ENCODE measurements at places on chromosomes 7 and 10. TPM values are rescaled to one million over a fixed set of nuclear protein-coding genes. Genes with fewer than 3 reads are reported as not detected.

The GRM3 gene
- total RNA-seq, result not detected

The PLXNA4 gene
- total RNA-seq, result 0.34 TPM

The TEX36 gene
- total RNA-seq, result not detected

GRCh38 chr7:6172910-6173295 lies 99.5 kb downstream of the CYTH3 start:
- no peak for DNase-seq

DNA sequence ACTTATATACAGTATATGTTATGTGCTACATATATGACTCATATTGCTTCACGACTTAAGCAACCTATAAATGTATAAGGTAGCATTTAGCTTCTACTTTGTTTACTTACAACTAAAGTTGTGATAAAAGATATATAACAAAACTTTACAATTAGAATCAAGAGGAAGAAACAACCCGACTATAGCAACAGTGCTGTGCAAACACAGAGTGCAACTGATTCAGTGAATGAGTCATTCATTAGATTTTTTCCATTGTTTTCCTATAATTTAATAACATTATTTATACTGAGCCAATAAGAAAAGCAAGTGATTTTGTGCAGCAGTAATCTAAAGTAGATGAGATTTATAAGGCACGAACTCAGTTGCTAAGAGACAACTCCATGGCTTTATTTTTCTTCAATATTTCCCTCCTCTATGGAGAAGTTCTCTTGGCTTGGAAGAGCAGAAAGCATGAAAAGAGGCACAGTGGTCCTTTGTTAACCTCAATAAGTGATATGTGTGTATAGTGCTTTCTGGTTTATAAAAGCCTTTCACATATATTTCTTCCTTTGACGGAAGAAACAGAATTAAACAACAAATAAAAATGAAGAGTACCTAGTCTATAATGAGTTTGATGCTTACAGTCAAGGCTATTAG lies 19.8 kb downstream of the CEP41 start:
- no peak for DNase-seq

DNA sequence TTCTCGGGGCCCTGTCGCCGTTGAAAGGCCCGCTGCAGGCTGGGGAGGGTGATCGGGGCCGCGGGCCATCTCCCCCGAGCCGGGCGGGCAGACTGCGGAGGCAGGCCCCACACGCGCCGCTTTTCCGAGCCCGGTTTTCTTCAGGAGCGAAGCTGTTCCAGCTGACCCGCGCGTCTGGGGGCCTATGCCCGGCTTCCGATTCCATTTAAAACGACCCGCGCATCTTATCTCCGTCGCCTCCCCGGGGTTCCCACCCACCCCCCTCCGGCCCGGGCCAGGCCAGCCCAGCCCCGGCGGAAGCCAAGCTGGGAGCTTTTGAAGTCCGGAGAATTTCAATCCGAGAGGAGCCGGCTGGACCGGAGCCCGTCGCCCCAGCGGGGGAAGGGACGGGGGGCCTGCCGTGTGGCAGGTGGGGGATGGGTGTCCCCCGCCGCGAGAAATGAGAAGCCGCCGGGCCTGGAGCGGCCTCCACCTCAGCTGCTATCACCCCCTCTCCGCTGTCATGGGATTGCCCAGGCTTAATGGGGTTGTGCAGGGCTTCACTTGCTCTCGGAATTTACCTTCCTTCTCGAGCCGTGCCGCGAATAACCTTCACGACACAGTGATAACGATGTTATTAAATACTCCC lies 3.1 kb upstream of the EVX1 start:
- DNase-seq, result no peak

Data from Caki2 (cell line).